Astrocyte of the cerebellum (primary cell): ENCODE measurements at places on chromosomes 7 and 10.

- no peak for DNase-seq
Observed at GRCh38 chr7:77426521-77427051, 10.4 kb upstream of the GSAP start.

- no peak for DNase-seq
Observed at GRCh38 chr10:129966889-129967578, 3.0 kb upstream of the EBF3 start.

GRCh38 chr7:116810267-116811116, 51.9 kb upstream of the CAPZA2 start:
- no peak for DNase-seq

DNA sequence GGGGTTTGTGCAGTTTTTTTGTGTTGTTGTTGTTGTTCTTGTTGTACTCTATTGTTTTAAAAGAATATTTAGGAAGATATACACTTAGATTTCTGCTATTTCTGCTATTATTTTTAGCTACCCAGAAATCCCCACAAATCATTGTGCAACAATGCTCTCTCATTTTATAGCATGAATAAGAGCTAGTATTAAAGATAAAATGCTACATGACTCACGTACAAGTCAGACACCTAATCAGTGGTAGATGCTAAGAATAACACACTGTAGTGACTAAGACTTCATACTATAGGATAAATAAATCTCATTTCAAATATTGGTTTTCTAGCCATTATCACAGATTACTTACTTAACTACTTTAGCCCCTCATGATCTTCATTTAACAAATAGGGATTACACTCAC, 920.5 kb downstream of the KCNMA1 start:
- peak; percentile 26 for DNase-seq

DNA sequence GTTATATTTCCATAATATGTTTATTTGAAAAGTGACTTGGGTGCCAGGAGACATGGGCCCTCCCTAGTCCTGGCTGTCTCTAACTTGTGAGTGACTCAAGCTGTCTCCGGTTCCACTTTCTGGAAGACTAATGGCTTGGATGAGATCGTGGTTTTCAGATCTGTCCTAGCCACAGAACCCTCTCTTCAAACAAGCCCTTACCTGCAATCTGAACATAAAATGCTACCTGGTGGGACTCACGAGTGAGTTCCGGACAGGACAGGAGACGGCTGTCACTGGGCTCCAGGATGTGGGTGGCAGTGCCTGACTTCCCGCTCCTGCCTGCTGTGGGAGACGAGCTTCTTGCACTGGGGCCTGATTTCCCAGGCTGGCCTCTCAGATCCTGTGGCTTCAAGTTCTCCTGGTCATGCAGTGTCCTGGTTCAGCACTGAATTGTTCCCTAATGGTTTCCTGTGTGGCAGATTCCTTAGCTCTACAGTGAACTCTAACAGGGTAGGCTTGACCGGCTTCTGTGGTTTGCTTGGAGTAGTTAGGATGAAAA, 26.0 kb upstream of the PFKFB3 start:
- DNase-seq, result no peak

DNA sequence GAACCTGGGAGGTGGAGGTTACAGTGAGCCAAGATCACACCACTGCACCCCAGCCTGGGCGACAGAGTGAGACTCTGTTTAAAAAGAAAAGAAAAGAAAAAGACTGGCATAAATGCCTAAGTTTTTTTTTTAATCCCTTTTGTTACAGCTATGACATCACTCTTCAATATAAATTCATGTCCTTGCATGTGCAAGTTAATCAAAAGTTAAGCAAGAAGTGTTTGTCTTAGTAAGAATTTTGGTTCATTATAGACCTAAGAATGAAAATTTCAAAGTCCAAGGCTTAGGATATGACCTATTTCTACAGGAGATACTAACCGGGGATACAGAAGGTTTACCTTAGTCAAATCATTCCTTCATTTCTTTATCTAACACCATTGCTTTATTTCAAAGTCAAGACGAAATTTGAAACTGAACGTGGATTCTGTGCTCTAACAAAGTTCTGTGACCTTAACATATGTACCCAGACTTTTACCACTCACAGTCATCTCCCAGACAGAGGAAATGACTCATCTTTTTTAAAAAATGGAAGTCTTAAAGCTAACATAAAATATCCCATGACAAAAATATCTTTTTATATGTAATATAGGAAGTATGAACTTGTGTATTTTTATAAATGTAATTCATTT, 29.3 kb upstream of the ITGB8 start:
- DNase-seq, result no peak

DNA sequence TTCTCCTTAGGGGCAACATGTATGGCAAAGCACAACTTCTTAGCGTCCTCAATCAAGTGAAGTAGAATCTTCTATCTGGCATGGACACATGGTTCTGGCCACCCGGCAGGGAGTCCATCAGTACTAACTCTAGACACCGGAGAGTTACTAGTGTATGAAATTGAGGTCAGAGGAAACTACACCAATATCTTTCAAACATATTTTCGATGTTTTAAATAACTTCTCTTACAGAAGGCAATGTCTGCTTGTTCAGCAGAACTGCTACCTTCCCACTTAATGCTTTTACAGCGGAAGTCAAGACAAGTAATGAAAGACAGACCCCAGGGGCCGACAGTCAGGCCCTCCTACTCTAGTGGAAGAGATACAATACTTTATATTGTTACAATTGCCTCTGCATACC, 89.9 kb downstream of the RNF216 start:
- no peak for DNase-seq

DNA sequence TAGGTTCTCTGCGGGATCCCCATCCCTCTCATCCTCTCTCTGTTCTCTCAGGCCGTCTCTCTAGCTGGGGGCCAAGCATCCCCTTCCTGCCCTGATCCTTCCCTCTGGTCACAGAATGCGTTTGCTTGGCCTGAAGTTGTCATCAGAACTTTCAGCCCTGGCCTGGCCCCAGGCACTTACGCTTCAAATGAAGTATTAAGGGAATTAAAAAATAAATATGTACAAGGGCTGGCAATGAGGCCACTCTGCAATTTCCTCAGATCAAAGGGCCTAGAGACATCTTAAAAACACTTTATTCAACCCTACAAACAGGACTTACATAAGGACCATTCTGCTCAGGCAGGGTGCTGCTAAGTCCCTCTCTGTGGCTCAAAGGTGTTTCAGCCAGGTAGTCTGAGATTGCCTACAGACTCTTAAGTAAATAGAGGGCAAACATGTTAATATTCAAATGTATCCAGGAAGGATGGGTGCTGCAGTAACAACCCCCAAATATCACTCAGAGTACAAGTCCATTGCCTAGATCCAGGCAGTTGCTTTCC, 16.0 kb downstream of the SFTPD start:
- no peak for DNase-seq

GRCh38 chr10:82321724-82322123, 446.7 kb downstream of the NRG3 start:
- no peak for DNase-seq
